Neural crest cell (in vitro differentiated cells): ENCODE measurements at places on chromosomes 1 and 21. TPM values are rescaled to one million over a fixed set of nuclear protein-coding genes. Genes with fewer than 3 reads are reported as not detected.

- H3K4me1 ChIP-seq = peaks cover 13% of the 10 kb centered on the region
- H3K27me3 ChIP-seq = peaks cover 17% of the 10 kb centered on the region
- H3K27ac ChIP-seq = no peak overlapping the region
Measured at GRCh38 chr1:207872621-207873020, 38.3 kb downstream of the CD34 start.

DNA sequence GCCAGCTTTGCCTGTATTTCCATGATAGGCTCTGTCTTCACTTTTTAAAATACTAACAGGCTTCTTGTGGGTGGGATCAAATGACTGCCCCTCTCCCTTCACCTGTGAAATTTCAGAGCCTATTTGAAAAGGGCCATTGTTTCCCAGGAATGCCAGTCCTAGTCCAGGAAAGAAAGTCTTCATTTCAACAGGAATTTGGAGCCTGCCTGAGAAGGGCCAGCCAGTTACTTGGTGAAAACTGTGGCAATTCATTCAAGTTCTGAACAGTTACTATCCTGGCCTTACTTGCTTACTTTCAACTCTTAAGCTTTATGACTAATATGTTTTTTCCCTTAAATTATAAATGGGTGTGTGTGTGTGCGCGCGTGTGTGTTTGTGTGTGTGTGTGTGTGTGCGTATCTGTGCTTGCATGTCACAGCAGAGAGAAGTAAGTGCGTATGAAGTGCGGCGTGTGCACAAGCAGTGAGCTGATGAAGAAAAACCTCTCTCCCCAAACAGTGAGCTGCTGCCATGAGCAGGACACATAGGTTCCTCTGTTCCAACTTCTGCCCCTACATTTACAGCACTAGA, 67.5 kb upstream of the RNPC3 start:
- H3K36me3 ChIP-seq = no peaks in the 10 kb centered on the region
- H3K4me1 ChIP-seq = peaks cover 30% of the 10 kb centered on the region
- H3K4me3 ChIP-seq = no peak overlapping the region
- H3K27me3 ChIP-seq = no peaks in the 10 kb centered on the region

The LENEP gene
- 1.9 and 2.5 TPM in 2 replicates for total RNA-seq

- no peak overlapping the region for H3K27ac ChIP-seq
- H3K4me1 ChIP-seq = peaks cover 14% of the 10 kb centered on the region
- H3K4me3 ChIP-seq = no peak overlapping the region
Measured at GRCh38 chr1:207920444-207921021, 9.6 kb upstream of the CD34 start.

DNA sequence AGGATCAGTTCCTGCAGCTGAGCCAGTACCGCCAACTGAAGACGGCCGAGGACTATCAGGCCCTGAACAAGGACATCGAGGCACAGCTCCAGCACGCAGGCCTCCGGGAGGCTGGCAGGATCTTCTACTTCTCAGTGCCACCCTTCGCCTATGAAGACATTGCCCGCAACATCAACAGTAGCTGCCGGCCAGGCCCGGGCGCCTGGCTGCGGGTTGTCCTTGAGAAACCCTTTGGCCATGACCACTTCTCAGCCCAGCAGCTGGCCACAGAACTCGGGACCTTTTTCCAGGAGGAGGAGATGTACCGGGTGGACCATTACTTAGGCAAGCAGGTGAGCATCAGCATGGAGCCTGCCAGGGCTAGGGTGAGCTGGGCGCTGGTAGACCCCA, 10.7 kb downstream of the H6PD start:
- no peak overlapping the region for H3K27ac ChIP-seq
- peaks cover 8% of the 10 kb centered on the region for H3K4me1 ChIP-seq
- peaks cover 5% of the 10 kb centered on the region for H3K36me3 ChIP-seq
- no peak overlapping the region for H3K4me3 ChIP-seq
- no peak for DNase-seq
- H3K27me3 ChIP-seq = no peaks in the 10 kb centered on the region

The PHACTR4 gene
- total RNA-seq = 79.1 and 80.8 TPM in 2 replicates

DNA sequence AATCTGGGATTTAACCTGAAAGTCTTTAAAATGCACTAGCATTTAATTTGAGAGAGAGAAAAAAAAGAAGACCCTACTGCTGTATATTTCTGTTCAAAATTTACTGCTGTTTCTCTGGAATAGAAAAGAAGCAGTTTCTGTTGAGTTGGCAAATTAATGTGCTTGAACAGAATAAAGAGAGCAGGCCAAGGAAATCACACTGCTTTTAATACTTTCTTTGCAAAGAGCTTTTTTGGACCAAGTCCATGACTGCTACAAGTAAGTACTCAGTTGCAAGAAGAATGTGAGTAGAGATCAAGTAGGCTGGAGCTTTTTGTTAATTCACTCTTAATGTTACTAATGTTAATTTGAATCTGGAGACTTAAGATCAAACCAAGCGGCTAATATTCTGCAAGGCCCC, 336.2 kb upstream of the SGIP1 start:
- no peaks in the 10 kb centered on the region for H3K27me3 ChIP-seq
- H3K4me1 ChIP-seq = no peaks in the 10 kb centered on the region
- H3K4me3 ChIP-seq = no peak overlapping the region

The SRM gene
- 147 and 152 TPM in 2 replicates for total RNA-seq

DNA sequence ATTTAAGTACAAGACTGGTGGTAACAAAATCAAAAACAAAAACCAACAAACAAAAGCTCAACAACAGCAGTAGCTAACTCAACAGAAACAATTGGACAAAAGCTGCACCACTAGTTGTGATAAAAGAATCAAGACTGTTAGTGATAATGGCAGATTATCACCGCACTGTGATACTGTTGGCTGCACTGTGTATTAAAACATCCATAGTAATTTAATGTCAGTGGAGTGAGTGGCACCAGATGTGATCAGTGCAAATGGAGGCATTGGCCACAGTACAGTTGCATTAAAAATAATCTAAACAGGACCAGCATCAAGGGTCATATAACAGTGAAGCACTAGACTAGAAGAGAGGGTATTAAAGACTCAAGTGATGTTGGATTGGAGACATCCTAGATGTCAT, 1341.3 kb downstream of the MRPL39 start:
- no peaks in the 10 kb centered on the region for H3K27me3 ChIP-seq
- DNase-seq = no peak
- H3K4me3 ChIP-seq = no peak overlapping the region
- peaks cover 2% of the 10 kb centered on the region for H3K36me3 ChIP-seq

The WNT2B gene
- 1.3 and 1.5 TPM in 2 replicates for total RNA-seq

GRCh38 chr1:2049718-2050431, at the start of gene PRKCZ:
Gene PRKCZ, plus strand, starts transcription at chr1:2050411. Its CDS starts 220 bp downstream, at chr1:2050631.
- H3K27ac ChIP-seq = no peak within 1 kb of the TSS
- no peaks in the 10 kb centered on the region for H3K36me3 ChIP-seq
- peaks cover 10% of the 10 kb centered on the region for H3K4me1 ChIP-seq

- peaks cover 4% of the 10 kb centered on the region for H3K27me3 ChIP-seq
- no peak overlapping the region for H3K27ac ChIP-seq
- H3K36me3 ChIP-seq = no peaks in the 10 kb centered on the region
- peaks cover 10% of the 10 kb centered on the region for H3K4me1 ChIP-seq
- no peak for DNase-seq
Measured at GRCh38 chr1:178533121-178533946, 20.4 kb downstream of the TEX35 start.

GRCh38 chr1:32972814-32973428, 8.3 kb upstream of the RNF19B start:
- H3K4me1 ChIP-seq = peaks cover 9% of the 10 kb centered on the region
- H3K4me3 ChIP-seq = peak overlapping the region; percentile 64
- DNase-seq = peak; percentile 54
- no peaks in the 10 kb centered on the region for H3K36me3 ChIP-seq
- H3K27me3 ChIP-seq = peaks cover 45% of the 10 kb centered on the region
- peak overlapping the region; percentile 89 for H3K27ac ChIP-seq

- H3K27ac ChIP-seq = no peak overlapping the region
- peaks cover 11% of the 10 kb centered on the region for H3K36me3 ChIP-seq
- DNase-seq = no peak
- H3K27me3 ChIP-seq = no peaks in the 10 kb centered on the region
Measured at GRCh38 chr21:39263372-39263771, 50.1 kb downstream of the BRWD1 start.
